ENCODE measurements at places on chromosomes 2 and 18.

- H3K4me3 ChIP-seq = no peak overlapping the region
- peaks cover 20% of the 10 kb centered on the region for H3K4me1 ChIP-seq
- DNase-seq = no peak
These were observed 441.0 kb downstream of the TXNL1 start for GRCh38 chr18:56197241-56197859.

- H3K27ac ChIP-seq = no peak overlapping the region
- no peaks in the 10 kb centered on the region for H3K4me1 ChIP-seq
- no peaks in the 10 kb centered on the region for H3K27me3 ChIP-seq
- no peak for DNase-seq
These were observed 286.8 kb downstream of the MYCN start for GRCh38 chr2:16226943-16227664.

GRCh38 chr18:2312440-2312839, 258.9 kb downstream of the METTL4 start:
- H3K27me3 ChIP-seq = peaks cover 15% of the 10 kb centered on the region
- no peak overlapping the region for H3K4me3 ChIP-seq
- no peaks in the 10 kb centered on the region for H3K36me3 ChIP-seq
- DNase-seq = no peak

GRCh38 chr2:46656640-46657039, 177.3 kb downstream of the TMEM247 start:
- peaks cover 6% of the 10 kb centered on the region for H3K27me3 ChIP-seq
- peaks cover 7% of the 10 kb centered on the region for H3K4me1 ChIP-seq
- no peaks in the 10 kb centered on the region for H3K36me3 ChIP-seq
- no peak overlapping the region for H3K4me3 ChIP-seq

DNA sequence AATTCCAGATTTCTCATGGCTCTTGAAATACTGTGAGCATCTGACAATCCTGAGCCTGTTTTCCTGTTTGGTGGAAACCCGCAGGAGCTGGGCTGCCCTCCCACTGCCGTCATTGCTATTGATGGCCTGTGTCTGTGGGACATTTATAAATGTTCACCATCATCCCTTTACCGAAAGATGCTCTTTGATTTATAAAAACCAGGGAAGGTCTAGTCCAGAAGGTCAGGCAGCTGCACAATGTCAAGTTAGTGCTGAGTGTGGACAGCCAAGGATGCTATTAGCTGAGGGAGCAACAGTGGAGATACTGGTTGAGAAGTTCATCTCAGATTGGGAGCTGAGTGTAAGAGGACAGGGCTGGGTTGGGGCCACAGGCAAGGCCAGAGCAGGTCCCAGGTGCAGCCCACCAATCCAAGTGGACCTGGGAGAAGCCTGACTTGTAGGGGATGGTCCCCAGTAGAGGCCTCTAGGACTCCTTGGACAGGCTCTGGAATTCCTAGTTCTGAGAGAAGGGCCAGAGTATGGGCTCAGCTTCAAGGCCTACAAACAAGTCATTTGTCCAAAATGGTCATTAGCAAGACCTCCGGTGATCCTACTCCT, 55.1 kb downstream of the COPS8 start:
- no peaks in the 10 kb centered on the region for H3K4me1 ChIP-seq
- H3K36me3 ChIP-seq = peaks cover 2% of the 10 kb centered on the region
- no peak overlapping the region for H3K27ac ChIP-seq

- DNase-seq = no peak
- H3K4me1 ChIP-seq = peaks cover 9% of the 10 kb centered on the region
- no peak overlapping the region for H3K4me3 ChIP-seq
- H3K27ac ChIP-seq = no peak overlapping the region
- no peaks in the 10 kb centered on the region for H3K36me3 ChIP-seq
- H3K27me3 ChIP-seq = peaks cover 17% of the 10 kb centered on the region
These were observed 61.0 kb upstream of the SERPINE2 start for GRCh38 chr2:224099861-224100643.

DNA sequence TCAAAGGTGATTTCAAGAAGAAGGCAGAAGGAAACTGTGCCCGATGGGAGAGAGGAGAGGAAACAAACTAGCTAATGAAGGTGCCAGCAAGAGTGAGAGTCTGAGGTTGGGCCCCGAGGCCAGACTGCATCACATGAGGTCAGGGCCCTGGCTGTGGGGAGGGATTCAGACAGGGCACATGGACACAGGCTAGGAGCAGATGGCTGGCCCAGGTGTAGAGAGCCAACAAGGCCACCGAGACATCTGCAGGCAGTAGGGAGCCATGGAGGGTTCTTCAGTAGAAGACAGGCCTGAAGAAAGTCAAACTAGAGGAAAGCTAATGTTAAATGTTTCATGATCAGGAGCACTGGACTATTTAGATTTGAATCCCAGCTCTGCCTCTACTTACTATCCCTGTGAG, 755.0 kb upstream of the RAB6C start:
- H3K4me3 ChIP-seq = no peak overlapping the region
- H3K27ac ChIP-seq = no peak overlapping the region
- H3K27me3 ChIP-seq = peaks cover 7% of the 10 kb centered on the region
- no peaks in the 10 kb centered on the region for H3K4me1 ChIP-seq
- no peaks in the 10 kb centered on the region for H3K36me3 ChIP-seq

DNA sequence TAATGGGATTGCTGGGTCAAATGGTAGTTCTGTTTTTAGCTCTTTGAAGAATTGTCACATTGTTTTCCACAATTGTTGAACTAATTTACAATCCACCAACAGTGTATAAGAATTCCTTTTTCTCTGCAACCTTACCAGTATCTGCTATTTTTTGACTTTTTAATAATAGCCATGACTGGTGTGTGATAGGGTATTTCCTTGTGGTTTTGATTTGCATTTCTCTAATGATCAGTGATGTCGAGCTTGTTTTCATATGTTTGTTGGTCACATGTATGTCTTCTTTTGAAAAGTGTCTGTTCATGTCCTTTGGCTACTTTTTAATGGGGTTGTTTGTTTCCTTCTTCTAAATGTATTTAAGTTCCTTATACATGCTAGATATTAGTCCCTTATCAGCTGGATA, 322.3 kb downstream of the CDH2 start:
- H3K27me3 ChIP-seq = no peaks in the 10 kb centered on the region
- no peak overlapping the region for H3K4me3 ChIP-seq
- no peaks in the 10 kb centered on the region for H3K36me3 ChIP-seq
- DNase-seq = no peak
- H3K4me1 ChIP-seq = no peaks in the 10 kb centered on the region

- H3K4me3 ChIP-seq = no peak overlapping the region
- H3K36me3 ChIP-seq = no peaks in the 10 kb centered on the region
- DNase-seq = no peak
- H3K27ac ChIP-seq = no peak overlapping the region
These were observed 182.1 kb upstream of the ZEB2 start for GRCh38 chr2:144702051-144702450.

GRCh38 chr18:55161916-55162315, 202.7 kb upstream of the CCDC68 start:
- H3K4me3 ChIP-seq = no peak overlapping the region
- no peaks in the 10 kb centered on the region for H3K36me3 ChIP-seq
- DNase-seq = no peak
- no peak overlapping the region for H3K27ac ChIP-seq

DNA sequence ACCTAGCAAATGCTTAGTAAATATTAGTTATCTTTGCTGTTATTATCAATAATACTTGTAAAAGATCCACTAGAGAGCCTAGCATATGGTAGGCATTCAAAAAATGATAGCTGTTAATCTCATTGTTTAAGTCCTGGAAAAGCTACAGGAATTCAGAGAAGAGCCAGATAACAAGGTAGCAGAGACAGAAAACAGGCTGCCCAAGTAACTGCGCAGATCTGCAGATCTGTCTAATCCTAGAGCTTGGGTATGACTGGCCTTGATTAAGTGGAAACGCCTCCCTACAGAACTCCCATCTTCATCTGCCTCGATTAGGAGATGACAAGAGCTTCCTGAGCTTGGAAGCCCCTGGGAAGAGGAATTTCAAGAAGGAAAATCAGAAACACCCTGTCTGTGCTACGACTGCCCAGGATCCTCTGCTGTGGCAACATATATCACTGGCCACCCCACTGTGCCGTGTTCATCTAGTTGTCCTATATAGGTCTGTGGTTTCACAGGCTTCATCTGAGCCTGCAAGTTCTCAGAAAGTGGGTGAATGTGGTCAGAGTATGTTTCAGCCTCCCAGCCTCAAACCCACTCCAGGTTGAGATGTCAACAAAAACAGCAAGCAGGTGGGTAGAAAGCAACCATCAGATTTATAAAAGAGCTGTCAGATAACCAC, 151.5 kb upstream of the PKDCC start:
- H3K27ac ChIP-seq = no peak overlapping the region
- no peaks in the 10 kb centered on the region for H3K4me1 ChIP-seq

GRCh38 chr2:177519534-177520115, 127.1 kb downstream of the AGPS start:
- DNase-seq = no peak
- H3K4me3 ChIP-seq = no peak overlapping the region
- H3K27me3 ChIP-seq = no peaks in the 10 kb centered on the region
- peaks cover 2% of the 10 kb centered on the region for H3K4me1 ChIP-seq
- peaks cover 8% of the 10 kb centered on the region for H3K36me3 ChIP-seq
- H3K27ac ChIP-seq = no peak overlapping the region

DNA sequence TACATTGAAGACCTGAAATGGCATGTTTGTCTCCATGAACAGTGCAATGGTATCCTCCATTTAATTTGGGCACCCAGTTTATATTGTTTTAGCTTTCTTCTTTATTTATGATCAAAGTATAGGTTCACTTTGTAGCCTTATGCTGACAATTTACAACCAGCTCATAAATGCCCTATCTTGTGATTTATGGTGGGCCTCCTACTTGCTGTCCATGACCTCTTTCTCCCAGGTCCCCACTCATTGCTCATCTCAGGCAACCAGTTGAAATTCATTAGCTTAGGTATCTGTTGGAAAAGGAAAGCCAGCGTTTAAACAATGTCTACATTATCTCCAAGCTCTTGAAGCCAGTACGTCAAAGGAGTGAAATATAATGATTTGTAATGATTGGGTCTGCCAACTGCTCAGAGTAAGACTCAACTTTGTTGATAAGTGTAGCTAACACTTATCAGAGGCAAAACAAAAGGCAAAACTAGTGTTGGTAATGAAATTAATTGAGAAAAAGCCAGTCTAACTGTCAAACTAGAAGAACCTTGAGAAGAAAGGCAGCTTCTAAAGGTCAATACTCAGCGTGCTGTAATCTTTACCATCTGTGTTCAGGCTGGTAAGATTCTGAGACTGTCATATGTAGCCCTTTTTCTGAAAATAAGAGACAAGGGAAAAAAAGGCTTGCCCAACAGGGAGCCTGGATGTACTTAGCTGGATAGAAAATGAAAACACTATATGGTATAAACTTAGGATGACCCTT, 695.9 kb downstream of the EPHA4 start:
- no peaks in the 10 kb centered on the region for H3K36me3 ChIP-seq
- no peak for DNase-seq
- no peak overlapping the region for H3K4me3 ChIP-seq
- H3K4me1 ChIP-seq = no peaks in the 10 kb centered on the region

GRCh38 chr2:201196803-201197202, 13.9 kb downstream of the CASP10 start:
- no peaks in the 10 kb centered on the region for H3K27me3 ChIP-seq
- H3K27ac ChIP-seq = no peak overlapping the region
- no peak for DNase-seq
- H3K4me3 ChIP-seq = no peak overlapping the region
- H3K36me3 ChIP-seq = peaks cover 35% of the 10 kb centered on the region
- H3K4me1 ChIP-seq = peaks cover 20% of the 10 kb centered on the region

DNA sequence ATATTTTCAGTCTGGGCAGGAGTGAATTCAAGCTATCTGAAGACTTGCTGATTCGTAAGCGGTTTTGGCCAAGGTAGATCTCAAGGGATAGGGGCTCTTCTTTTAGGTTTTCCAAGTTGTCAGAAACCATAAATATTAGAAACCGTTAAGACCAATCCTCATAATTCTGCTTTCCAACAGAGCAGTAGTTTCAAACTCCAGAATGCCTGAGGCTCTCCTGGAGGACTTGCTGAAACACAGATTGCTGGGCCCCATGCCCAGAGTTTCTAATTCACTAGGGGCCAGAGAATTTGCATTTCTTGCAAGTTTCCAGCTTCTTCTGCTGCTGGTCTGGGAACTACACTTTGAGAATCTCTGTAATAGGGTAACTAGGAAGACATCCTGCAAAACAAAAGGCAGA, 1855.7 kb upstream of the CELF4 start:
- no peak for DNase-seq
- H3K4me3 ChIP-seq = no peak overlapping the region
- H3K4me1 ChIP-seq = no peaks in the 10 kb centered on the region
- no peaks in the 10 kb centered on the region for H3K27me3 ChIP-seq
- H3K36me3 ChIP-seq = no peaks in the 10 kb centered on the region
- no peak overlapping the region for H3K27ac ChIP-seq

DNA sequence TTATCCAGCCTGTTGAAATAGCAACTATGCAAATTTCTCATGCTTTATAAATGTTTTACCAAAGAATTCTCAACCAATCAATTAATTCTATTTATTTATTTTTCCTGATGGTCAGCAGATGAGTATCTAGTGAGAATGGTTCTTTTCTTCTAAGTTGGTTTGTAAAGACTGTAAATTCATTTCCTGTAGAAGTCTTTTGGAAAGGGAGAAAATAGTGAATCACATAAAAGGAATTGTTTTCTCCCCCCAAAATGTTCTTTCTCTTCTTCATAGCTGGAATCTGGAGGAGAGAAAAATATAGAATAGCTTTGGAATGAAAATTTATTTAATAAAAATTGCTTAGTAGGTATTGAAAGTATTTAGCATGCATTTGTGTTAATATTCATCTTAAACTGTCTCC, 836.1 kb upstream of the ZEB2 start:
- no peaks in the 10 kb centered on the region for H3K4me1 ChIP-seq
- no peaks in the 10 kb centered on the region for H3K36me3 ChIP-seq
- no peak for DNase-seq
- H3K27ac ChIP-seq = no peak overlapping the region

DNA sequence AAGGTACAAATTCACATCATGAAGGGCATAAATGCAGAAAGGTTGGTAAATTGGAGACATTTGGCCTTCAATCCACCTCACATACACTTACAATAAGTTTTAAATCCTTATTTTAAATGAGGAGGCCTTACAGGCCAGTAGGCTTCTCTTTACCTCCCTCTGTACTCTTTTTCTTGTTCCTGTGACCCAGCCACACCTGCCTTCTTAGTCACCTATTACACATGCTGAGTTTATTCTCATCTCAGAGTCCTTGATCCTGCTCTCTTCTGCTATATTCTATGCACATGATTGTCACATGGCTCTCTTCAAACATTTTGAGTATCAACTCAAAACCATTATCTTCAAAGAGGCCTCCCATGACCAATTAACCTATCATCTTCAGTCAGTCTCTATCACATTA, 491.5 kb downstream of the SATB2 start:
- H3K27me3 ChIP-seq = no peaks in the 10 kb centered on the region
- H3K4me1 ChIP-seq = no peaks in the 10 kb centered on the region
- H3K4me3 ChIP-seq = no peak overlapping the region
- H3K27ac ChIP-seq = no peak overlapping the region
- no peaks in the 10 kb centered on the region for H3K36me3 ChIP-seq

GRCh38 chr2:23988371-23988770, 21.5 kb upstream of the MFSD2B start:
- H3K27ac ChIP-seq = no peak overlapping the region
- H3K4me3 ChIP-seq = no peak overlapping the region
- no peaks in the 10 kb centered on the region for H3K4me1 ChIP-seq
- no peak for DNase-seq
- H3K27me3 ChIP-seq = no peaks in the 10 kb centered on the region

GRCh38 chr2:39368846-39369245, 68.2 kb downstream of the MAP4K3 start:
- no peak overlapping the region for H3K27ac ChIP-seq
- peaks cover 11% of the 10 kb centered on the region for H3K4me1 ChIP-seq
- H3K27me3 ChIP-seq = no peaks in the 10 kb centered on the region
- no peak overlapping the region for H3K4me3 ChIP-seq

GRCh38 chr2:189798312-189799029, 14.2 kb downstream of the PMS1 start:
- H3K27ac ChIP-seq = no peak overlapping the region
- no peak for DNase-seq
- H3K4me1 ChIP-seq = peaks cover 22% of the 10 kb centered on the region
- no peak overlapping the region for H3K4me3 ChIP-seq
- no peaks in the 10 kb centered on the region for H3K27me3 ChIP-seq

Measured in stimulated activated naive B cell treated with anti-CD40 and anti-IgM and Interleukin-4, amounts not matched to agents 10 μg/mL and 1 μg/mL and 100 μg/mL, for 72 hours (primary cell).